ENCODE measurements at places on chromosomes 12 and 14. TPM values are rescaled to one million over a fixed set of nuclear protein-coding genes. Genes with fewer than 3 reads are reported as not detected.

- no peak for DNase-seq
These were observed 23.1 kb downstream of the AEBP2 start for GRCh38 chr12:19462406-19462805.

DNA sequence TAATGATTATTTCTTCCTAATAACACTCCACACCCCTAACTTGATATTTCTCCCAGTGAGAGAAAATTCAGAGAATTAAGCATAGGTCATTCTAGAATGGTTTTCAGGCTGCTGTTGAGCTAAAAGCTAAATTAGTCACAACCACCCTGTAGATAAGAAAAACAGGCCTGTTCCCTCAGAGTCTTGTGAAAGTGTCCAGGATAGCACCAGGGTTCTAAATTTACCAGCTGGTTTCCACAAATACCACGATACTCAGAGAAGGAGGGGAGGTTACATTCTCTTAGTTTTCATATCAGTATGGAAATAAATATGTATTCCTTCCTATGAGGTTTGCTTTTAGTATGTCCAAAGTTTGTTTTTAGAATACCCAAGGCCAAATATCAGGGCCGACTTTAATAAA, 66.0 kb upstream of the YARS2 start:
- DNase-seq, result no peak

DNA sequence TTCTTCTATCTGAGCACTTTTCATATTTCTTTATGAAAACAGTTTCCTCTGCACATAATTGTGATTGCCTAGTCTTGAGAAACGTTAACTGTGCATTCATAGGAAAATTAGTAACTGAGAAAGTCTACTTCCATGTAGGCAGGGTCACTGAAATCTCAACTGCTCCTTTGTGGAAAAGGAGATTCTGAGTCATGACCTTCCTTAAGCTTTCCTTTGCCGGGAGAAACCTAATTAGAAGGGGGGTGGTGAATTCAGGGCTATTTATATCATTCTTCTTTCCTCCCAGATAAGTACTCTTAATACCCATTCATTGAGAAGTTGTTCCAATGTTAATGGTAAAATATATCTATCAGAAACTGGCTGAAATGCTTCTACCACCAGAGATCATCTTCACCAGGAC, 751.0 kb upstream of the TMEM132C start:
- DNase-seq, result no peak

ADGRD1 gene
- 54.6 TPM for total RNA-seq

ZNF891 gene
- total RNA-seq, result 1.1 TPM

KLRG1 gene
- 3.1 TPM for total RNA-seq

ST8SIA1 gene
- total RNA-seq, result 1.5 TPM

HVCN1 gene
- total RNA-seq, result 3.5 TPM

TAS2R42 gene
- total RNA-seq, result not detected

BCL2L14 gene
- total RNA-seq, result not detected

DNA sequence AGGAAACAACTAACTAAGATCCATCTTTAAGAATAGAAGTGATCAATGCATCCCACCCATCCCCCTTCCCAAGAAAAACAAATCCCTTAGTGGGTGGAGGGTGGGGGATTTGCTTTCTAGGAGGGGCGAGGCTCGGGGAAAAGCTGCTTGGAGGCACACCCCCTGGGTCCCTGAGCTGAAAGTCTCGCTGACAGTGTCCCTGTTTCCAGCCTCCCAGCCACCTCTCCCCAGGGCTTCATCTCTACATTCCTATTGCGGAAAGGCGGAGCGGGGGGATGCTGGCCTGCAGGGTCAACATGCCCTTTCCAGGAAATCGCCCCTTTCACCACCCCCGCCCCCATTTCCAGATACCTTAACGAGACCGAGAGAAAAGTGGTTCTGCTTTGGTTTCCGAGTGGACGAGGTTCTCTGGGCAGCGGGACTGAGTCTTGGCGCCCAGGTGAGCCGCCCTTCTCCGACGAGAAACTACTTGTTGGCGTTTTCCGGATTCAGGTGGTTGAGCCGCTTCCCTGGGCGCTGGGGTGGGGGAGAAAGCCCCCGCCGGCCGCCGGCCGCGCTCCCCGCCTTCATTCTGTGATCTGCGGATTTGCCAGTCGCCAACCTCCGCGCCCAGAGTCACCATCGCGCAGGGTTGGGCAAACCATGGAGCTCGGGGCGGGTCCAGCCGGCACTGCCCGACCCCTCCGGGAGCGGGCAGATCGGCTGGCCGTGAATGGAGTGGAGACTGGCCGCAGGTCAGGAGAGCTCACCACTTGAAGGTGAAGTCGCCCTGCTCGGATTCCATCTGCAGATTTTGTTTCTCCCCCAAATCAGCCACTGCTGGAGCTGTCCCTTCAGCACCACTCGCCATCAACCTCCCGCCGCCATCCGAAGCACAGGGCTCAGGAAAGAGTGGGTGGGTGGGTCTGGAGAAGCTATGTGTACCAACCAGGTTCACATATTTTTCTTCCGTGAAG, 505 bp downstream of the KCNC2 start:
- no peak for DNase-seq

DNA sequence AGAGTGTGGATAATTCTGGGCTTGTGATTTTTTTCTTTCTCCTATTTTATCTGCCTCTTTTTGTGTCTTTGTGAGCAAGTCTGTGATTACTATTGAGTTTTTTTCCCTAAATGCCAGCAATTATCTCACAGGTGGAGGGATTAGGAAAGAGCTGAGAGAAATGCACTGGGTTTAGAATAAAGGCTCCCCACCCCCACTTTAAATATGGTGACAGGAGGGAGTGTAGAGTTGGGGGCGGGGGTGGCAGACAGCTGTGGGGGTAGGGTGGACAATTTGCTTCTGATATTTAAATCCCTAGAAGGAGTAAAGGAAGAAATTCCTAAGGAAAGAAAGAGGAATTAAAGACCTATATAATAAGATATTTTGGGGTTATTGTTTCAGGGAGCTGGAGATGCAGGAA, 145.9 kb downstream of the NRXN3 start:
- DNase-seq, result no peak
